ENCODE measurements at places on chromosomes 5 and 9. TPM values are rescaled to one million over a fixed set of nuclear protein-coding genes. Genes with fewer than 3 reads are reported as not detected.

Gene ZNG1A
- 9.3 TPM for total RNA-seq

Gene NOL6
- total RNA-seq: 17.1 TPM

Gene CYSRT1
- 3.6 TPM for total RNA-seq

Gene PTGDS
- 30.4 TPM for total RNA-seq

Gene ITK
- 9.9 TPM for total RNA-seq

Gene ENG
- 44.3 TPM for total RNA-seq

Gene DBH
- total RNA-seq: not detected

Gene IL5
- not detected for total RNA-seq

GRCh38 chr9:123399803-123400378 lies 43.9 kb downstream of the CRB2 start:
- DNase-seq: no peak

DNA sequence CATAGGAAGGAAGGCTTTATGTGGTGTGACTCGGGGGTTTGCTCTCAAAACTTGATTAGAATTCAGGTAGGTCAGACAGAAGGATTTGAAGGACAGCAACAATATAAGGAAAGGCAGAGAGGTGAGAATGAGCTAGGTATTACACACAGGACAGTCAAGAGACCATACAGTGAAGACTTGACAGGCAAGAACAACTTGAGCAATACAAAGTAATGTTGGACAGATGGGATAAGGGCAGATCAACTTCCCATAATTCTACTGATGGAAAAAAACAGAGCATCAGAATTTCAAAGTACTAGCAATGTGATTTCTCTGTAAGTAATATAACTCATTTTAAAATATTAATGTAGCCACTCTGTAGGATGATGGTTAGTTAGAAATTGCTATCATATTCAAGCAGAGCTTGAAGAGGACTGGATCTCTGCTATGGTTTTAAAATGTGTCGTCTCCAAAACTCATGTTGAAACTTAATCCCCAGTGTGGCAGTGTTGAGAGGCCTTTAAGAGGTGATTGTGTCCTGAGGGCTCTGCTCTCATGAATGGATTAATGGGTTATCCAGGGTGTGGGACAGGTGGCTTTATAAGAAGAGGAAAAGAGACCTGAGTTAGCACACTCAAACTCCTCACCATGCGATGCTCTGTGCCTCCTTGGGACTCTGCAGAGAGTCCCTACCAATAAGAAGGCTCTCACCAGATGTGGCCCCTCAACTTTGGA lies 22.4 kb upstream of the HOMER1 start:
- DNase-seq: no peak

DNA sequence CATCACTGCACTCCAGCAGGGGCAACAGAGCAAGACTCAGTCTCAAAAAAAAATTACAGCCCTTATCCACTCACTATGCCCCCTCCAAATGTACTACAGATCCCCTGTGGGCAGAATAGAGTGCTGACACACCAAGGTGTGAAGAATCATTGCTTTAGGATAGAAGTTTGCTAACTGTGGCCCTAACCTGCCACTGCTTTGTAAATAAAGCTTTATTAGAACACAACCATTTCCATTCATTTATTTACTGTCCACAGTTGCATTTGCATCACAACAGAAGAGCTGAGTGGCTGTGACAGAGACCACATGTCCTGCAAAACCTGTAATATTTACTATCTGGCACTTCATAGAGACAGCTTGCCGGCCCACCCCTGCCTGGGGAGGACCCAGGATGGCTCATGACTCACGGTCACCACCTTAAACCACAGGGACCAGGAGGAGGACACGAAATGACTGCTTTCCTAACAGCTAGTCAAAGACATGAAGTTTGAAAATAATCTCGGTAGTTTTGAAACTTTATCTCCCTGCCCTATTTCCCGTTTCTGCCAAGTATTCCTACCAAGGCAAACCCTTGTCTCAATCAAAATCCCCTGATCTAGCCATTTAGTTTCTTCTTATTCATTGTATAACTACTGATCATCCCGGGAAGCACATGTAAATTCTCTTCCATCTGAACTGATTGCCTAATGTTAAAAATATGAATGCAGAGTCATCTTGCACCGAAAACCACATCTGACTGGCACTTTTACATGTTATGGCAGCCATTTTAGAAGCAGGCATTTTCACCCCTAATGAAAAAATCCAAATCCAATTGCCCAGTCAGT lies 206.1 kb downstream of the SLIT3 start:
- DNase-seq: no peak

DNA sequence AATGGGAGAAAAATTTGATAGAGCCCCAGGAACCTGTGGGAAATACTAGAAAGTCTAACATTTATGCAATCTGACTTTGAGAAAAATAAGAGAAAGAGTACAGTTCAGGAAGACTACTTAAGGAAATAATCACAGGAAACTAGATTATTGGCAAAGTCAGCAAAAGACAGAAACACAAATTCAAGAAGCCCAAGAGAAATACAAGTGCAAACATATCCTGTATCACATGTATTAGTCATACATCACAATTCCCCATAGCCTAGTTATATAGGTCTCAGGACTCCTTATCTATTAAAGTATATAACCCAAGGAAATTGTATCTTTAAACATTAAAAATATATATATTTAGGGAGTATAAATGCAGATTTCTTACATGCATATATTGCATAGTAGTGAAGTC lies 100.8 kb downstream of the HOMER1 start:
- DNase-seq: no peak

- no peak for DNase-seq
Measured at GRCh38 chr5:146852089-146852488, 26.5 kb downstream of the PPP2R2B start.

DNA sequence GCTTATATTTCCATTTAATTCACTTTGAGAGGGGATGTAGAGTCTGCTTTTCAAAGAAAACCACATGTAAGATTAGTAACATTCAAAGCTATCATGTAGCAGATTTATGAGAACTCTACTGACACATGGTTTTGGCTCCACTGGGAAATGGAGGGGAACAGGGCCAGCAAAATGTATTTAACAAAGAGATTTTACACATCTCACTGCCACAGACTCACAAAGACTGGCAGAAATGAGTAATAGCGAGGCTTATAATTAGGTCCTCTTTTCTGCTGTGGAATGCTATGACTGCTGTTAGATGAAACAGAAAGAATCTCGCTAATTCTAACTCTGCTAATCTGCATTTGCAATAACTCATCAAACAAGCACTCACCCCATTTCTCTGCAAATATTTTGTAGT lies 4.5 kb downstream of the DAP start:
- no peak for DNase-seq

DNA sequence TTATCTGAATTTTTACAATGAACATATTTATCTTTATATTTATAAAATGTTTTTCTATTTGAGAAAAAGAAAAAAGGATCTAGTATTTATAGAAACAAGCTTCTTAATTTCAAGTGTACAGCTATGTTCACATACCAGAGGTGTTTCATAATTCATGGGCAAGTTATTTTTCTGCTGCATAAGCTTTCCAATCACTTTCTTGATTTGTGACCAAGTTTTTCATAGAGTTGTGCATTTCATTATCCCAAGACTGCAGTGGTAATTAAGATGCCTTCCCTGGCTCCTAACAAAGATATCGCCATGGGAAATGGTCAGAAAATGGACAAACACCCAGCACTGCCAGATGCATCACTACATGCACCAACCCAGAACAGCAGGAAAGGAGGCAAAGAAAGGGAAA lies 124.6 kb downstream of the GNAQ start:
- no peak for DNase-seq

DNA sequence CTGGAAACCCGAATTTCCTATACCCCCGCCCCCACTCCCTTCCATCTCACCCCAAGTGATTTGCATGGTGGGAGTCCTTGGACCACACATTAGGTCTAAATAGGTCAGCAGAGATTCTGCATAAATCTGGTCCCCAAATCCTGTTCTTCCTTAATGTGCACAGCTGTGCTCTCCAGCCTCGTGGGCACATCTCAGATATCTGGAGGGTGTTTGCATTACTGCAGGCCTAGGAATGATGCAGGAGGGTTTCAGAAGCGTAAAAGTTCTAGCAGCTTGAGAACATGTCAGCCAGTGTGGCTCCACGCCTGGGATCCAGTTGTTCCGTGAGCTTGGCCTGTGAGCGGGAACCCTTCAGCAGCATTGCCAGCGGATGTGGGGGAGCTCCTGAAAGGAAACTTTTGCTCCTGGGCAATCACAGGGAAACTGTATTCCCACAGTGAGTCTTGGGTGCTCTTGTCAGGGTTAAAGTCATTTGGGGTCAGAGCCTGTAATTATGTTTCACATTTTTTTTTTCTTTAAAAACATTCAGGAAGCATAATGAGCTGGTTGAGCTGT lies 12.9 kb downstream of the ARHGAP26 start:
- DNase-seq: no peak

GRCh38 chr9:8349376-8349775 lies 549.8 kb upstream of the DMAC1 start:
- DNase-seq: peak; percentile 51

DNA sequence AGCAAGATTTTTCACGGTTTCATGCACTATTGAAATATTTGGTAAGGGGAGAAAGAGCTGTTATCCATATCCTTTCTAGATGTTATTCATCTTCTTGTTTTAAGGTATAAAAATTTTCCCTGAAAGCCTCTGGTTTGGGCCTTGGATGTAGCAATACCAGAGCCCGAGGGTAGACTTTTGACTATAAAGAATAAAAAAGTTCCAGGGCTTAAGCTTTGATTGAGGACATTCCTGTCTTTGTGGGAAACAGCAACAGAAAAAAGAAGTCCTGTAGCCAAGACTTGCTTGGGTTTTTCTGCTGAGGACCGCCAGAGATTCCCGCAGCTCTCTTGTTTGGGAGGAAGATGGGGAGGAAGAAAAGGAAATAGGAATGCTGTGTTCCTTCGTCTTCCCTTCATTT lies 440.0 kb upstream of the WWC1 start:
- DNase-seq: no peak

DNA sequence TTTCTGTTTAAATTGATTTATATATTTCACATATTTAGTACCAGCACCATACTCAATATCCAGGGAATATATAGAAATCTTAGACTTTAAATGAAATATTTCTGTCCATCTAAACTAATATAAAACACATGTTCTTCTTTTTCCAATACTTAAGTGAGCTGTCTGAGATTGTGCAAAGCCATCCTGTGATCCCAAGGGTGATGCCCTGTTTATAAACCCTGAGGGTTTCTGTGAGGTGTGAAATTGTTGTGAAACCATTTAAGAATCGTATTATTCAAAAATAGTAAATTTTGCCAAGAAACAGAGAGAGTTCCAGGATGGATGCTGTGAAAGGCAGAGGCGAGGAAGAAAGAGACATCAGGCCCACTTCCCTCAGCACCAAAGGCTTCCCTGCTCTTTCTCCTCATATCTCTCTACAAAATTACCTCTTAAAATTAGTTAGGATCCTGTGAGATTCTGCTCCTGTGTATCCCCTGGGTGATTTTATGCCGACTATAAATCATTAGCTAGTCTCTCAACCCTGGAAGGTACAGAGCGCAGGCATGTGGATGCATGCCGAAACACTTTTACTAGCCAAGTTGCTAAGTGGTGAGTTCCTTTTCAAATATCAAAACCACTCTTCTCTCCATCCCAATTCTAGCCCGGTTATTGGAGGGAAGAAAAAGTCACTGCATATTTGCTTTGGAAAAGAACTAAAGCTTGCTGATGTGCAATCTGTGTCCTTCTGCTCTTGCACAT lies 183.0 kb downstream of the GLIS3 start:
- no peak for DNase-seq

DNA sequence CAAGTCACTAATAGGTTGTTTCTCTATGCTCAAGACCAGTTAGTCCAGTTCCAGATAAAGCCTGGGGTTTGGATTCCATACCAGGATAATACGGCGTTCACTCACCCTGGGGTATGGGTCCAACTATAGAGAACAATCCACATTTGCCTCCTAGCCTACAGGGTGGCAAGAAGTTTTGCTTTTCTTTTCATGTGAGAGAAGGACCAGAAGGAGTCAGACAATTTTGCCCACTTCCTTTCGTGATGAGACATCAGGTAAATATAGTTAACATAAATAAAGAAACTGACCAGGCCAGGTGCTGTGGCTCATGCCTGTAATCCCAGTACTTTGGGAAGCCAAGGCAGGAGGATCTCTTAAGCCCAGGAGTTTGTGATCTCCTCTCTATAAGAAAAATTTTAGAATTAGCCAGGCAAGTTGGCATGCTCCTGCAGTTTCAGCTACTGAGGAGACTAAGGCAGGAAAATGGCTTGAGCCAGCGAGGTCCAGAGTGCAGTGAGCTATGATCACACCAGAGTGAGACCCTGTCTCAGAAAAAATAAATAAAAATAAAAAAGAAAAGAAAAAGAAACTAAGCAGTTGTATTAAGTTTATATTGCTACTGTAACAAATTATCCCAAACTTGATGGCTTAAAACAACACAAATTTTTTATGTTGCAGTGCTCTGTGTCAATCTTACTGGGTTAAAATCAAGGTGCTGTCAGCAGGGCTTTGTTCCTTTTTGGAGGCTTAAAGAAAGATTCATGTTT lies 7.5 kb upstream of the REEP5 start:
- DNase-seq: no peak

DNA sequence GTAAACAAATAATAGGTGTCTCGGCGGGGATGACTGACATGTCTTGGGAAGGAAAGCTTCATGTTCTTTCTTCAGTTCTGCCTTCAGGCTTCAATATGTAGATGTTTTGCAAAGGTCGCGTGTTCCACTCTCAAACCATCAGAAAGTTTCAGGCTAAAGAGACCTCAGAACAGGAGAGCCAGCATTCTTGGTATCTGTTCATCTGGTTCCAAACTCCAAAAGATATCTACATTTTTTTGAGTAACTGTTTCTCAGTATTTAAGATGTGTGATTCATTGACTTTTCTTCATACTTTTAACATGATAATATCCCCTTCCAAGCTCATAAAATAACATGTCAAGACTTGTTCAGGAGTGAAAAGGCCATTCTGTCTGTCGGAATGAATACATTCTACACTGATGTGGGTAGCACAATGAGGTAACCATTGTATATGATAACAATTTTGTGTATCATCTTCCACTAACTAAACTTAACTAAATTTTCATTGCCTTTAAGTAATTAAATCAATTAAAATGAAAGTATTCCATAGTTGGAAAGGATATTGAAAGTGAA lies 183.6 kb downstream of the CFAP90 start:
- no peak for DNase-seq

DNA sequence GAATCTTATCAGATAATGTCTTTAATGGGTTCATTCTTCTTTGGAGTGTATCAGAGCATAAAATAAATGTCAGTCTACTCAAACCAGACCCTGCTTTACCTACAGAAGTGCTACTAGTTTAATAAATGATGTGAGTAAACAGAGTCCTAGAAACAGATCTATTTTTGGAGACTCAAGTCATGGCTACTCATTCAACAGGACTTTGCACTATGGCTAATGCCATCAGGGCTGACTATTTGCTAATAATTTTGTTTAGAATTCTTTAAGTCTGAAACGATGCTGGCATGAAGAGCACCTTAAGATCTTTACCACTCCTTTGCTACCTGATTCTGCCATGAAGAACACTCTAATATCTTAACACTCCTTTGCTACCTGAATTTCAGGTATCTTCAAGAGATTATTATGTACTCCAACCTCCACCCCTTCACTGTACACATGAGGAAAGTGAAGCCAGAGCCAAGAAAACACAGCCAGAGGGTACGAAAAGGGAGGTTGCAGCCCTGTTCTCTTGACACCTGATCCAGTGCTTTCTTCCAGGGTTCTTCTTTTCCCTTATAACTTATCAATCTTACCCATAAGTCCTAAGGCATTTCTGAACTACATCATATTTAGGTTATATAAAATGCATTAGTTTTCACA lies 62.4 kb downstream of the ZNF608 start:
- DNase-seq: no peak

Data from stomach (tissue), 19 donors.